ENCODE measurements at places on chromosomes 2 and 18. TPM values are rescaled to one million over a fixed set of nuclear protein-coding genes. Genes with fewer than 3 reads are reported as not detected.

Gene KDSR
- 17.2 TPM for total RNA-seq

Gene LGALSL
- 3.2 TPM for total RNA-seq

Gene SERPINB13
- total RNA-seq = not detected

Gene TNFRSF11A
- total RNA-seq = 49.1 TPM

Gene BOLL
- not detected for total RNA-seq

Gene MDH1B
- 0.11 TPM for total RNA-seq

Gene KHK
- 2.4 TPM for total RNA-seq

Gene TPGS2
- total RNA-seq = 162 TPM

Gene UGT1A10
- total RNA-seq = not detected

Gene SLC4A5
- total RNA-seq = 0.11 TPM

Gene LINC00305
- total RNA-seq = not detected

Gene C1QL2
- not detected for total RNA-seq

Gene CRYBA2
- total RNA-seq = not detected

Gene IL36RN
- not detected for total RNA-seq

Gene CGREF1
- 1.7 TPM for total RNA-seq

Gene FAM237A
- not detected for total RNA-seq

Gene COA5
- 22.4 TPM for total RNA-seq

Gene FBXO41
- under 0.01 TPM for total RNA-seq

Gene OXER1
- total RNA-seq = not detected

Gene PLGLB2
- total RNA-seq = 1.8 TPM

Gene EGR4
- under 0.01 TPM for total RNA-seq
